ENCODE measurements at places on chromosomes 3 and 15.

DNA sequence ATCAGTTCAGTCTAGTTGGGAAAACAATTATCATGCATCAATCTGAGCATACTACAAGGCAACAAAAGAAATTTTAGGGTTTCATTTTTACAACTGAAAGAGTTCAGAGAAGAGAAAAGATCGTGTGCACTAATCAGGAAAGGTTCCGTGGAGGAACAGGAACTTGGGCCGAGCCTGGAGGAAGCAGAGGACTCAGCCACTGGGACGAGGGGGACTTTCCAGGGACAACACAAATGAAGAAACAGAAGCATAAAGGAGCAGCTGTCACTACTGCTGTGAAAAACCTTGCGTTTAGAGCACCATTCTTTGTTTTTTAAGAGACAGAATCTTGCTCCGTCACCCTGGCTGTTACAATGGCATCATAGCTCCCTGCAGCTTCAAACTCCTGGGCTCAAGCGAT is 60.5 kb downstream of the MYO1E start:
- no peak for DNase-seq

GRCh38 chr3:880371-880770 is 212.5 kb upstream of the CNTN6 start:
- no peak for DNase-seq

DNA sequence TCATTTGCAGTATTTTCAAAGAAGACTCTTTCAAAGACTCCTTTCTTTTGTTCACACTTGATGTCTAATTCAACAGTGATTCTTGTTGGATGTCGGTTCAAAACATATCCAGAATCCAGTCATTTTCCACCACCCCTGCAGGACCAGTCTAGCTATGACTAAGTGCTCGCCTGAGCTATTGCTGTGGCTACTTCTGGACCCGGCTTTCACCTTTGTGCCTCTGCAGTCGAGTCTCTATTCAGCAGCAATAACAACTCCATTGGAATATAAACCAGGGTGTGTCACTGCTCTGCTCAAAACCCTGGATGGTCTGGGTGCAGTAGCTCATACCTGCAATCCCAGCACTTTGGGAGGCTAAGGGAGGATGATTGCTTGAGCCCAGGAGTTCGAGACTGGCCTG is 55.0 kb downstream of the PRICKLE2 start:
- no peak for DNase-seq

DNA sequence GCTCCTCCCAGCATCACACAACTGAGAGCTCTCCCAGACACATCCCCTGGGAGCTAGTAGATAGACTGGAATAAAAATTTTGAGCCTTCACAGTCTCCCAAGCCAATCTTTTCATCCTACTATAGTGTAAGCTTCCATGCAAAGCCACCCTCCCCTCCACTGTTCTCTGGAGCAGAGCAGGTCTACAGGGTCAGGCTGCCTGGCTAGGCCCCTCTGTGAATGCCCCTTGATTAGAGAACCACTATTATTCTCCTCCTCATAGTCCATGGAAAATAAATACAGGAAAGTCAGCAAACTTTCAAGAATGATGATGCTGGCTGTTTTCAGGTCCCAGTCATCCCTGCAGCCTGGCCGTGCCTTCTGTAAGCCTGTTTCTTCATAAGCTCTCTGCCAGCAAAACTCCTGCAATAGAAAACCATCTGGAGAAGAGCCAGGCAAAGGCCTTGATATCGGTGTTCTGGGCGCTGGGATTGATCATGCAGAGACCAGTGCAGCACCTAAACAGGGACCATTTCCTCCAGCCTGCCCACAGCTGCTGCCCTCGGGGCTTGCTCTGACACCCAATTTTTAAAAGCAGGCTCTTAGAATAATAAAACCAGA is 51.7 kb downstream of the CRYGS start:
- DNase-seq = peak; percentile 22

GRCh38 chr3:182740710-182741109 is 52.6 kb upstream of the ATP11B start:
- no peak for DNase-seq

DNA sequence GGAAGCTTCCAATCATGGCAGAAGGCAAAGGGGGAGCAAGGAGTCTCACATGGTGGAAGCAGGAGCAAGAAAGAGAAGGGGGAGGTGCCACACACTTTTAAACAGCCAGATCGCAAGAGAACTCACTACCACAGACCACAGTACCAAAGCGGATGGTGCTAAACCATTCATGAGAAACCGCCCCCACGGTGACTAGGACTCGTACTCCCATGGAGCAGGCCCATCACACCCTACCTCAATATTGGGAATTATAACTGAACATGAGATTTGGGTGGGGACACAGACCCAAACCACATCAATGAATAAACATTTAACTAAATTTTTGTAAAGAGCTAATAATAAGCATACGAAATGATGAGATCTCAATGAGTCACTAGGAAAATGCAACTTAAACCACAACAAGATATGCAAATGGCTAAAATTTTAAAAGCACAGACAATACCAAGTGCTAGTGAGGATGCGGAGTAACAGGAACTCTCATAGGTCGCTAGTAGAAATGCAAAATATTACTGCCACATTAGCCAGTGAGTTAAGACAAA is 10.0 kb downstream of the MRPS25 start:
- DNase-seq = no peak

- no peak for DNase-seq
These were observed 100.0 kb upstream of the IQSEC1 start for GRCh38 chr3:13173186-13173585.

- DNase-seq = no peak
These were observed 5.6 kb downstream of the PLXNA1 start for GRCh38 chr3:126988451-126989021.

GRCh38 chr3:186137051-186137685 is 28.3 kb upstream of the ETV5 start:
- no peak for DNase-seq

- DNase-seq = no peak
These were observed 12.2 kb downstream of the PRC1 start for GRCh38 chr15:90982135-90982534.

- DNase-seq = no peak
These were observed 29.4 kb upstream of the FBN1 start for GRCh38 chr15:48674876-48675275.

GRCh38 chr3:35651851-35652250 is 12.5 kb downstream of the ARPP21 start:
- no peak for DNase-seq

- no peak for DNase-seq
These were observed 76.7 kb upstream of the STRIT1 start for GRCh38 chr3:155370198-155370597.

GRCh38 chr15:34461730-34462129 is 24.1 kb upstream of the GOLGA8A start:
- no peak for DNase-seq
